ENCODE measurements at places on chromosomes 3 and 15.

DNA sequence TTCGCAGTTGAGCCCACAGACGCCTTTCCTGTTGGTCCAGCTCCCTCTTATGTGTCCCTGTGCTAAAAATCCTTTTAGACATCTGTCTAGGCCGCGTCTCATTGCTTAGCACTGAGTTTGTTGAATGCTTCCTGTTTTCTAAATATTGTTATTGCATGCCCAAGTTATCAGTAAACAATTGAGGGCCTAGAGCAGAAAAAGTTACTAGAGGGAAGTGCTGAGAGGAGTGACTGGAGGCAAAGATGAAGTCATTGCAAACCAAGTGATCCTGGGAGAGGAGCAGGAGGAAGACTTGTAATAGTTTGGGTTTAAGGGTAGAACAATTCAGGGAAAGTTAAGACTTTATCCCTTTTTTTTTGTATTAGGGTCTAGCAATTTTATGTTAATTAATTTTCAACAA is 88.1 kb downstream of the DCUN1D1 start:
- DNase-seq = no peak

DNA sequence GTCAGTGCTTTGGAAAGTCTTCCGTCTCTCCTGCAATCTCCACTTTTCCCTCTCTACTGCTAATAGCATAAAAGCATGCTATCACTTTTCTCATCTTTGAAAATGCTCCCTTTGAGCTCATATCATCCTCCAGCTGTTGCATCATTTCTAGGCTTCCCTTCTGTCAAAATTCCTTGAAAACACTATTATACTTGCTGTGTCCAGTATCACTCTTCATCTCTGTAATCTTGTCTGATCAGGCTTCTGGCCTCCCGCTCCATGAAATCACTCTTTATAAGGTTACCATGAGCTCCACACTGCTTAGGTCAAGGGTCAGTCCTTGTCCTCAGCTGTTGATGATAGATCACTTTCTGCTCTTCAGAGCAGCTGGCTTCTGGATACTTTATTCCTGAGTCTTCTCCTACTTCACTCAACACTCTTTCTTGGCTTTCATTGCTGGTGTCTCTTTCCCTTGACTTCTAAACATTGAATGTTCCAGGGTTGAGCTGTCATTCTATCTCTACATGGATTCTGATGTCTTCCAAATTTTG is 50.9 kb upstream of the SPTSSB start:
- no peak for DNase-seq

GRCh38 chr3:65277798-65278197 is 590.0 kb upstream of the ADAMTS9 start:
- no peak for DNase-seq

DNA sequence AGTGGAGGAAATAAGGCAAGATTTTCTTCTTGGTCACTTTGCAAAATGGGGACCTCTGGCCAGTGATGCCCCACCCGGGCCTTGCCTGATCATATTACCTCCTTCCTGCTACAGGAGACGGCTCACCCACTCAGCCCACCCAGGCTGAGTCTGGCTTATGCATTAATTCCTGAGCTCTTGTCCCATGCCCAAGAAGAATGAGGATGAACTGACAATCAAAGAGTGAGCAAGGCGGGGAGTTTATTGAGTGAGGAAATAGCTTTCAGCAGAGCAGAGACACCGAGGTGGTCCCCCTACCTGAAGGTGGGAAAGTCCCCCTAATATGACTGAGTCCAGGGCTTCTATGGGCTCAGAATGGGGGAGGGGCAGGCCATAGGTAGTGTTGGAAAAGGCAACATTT is 107.5 kb downstream of the EOMES start:
- DNase-seq = no peak

DNA sequence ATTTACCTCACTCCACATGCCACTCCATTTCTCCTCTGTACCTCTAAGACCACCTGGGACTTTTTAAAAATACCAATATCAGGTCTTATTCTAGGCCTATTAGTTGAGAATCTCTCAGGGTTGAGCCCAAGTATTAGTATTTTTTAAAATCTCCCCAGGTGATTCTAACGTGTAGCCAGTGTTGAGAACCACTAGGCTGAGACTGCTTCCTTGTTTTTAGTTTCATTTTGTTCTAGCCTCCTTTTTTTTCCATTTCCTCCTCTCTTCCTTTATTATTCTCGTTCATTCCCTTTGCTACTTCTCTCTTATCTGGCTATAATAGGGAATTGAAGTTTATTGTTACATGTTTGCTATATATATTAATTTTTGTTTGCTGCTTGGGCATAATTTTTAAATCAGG is 217.8 kb upstream of the CD96 start:
- no peak for DNase-seq

DNA sequence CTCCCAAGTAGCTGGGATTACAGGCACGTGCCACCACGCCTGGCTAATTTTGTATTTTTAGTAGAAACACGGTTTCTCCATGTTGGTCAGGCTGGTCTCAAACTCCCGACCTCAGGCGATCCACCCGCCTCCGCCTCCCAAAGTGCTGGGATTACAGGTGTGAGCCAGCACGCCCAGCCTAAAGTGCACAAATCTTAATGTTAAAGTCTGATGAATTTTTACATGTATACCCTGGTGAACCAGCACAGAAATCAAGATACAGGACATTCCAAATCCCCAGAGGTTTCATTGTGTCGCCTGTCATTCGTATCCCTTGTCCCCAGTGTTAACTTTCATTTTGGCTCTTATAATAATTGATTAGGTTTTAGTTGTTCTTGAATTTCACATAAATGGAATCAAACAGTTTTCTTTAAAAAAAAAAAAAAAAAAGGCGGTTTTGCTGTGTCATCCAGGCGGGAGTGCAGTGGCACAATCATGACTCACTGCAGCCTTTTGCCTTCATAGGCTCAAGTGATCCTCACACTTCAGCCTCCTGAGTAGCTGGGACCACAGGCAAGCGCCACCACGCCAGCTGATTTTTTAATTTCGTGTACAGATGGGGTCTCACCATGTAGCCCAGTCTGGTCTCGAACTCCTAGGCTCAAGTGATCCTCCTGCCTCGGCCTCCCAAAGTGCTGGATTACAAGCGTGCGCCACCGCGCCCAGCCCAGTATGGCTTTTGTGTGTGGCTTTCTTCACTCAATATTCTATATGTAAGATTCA is 1.5 kb upstream of the TM4SF19 start:
- DNase-seq = no peak

DNA sequence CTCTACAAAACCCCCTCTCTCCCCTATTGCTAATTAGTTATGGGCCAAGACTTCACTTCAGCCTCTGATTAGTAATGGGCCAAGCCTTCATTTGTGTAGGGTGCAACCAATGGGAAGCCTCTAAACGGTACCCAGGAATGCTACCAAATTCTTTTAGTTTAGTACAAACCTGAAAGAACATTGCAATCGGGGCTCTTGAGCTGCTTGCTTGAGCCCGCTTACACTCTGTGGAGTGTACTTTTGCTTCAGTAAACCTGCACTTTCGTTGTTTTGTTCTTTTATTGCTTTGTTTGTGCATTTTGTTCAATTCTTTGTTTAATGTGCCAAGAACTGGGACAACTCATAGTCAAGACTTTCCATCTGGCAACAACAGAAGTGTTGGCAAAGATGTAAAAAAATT is 26.2 kb downstream of the DNAAF4 start:
- DNase-seq = no peak

GRCh38 chr3:2423143-2423542 is 324.5 kb downstream of the CNTN4 start:
- DNase-seq = no peak

GRCh38 chr3:131223373-131224289 is 157.9 kb upstream of the NUDT16 start:
- DNase-seq = no peak

GRCh38 chr15:81758818-81759284 is 287.0 kb downstream of the MEX3B start:
- DNase-seq = no peak

- DNase-seq = no peak
Observed at GRCh38 chr3:14093831-14094230, 30.8 kb downstream of the CHCHD4 start.

DNA sequence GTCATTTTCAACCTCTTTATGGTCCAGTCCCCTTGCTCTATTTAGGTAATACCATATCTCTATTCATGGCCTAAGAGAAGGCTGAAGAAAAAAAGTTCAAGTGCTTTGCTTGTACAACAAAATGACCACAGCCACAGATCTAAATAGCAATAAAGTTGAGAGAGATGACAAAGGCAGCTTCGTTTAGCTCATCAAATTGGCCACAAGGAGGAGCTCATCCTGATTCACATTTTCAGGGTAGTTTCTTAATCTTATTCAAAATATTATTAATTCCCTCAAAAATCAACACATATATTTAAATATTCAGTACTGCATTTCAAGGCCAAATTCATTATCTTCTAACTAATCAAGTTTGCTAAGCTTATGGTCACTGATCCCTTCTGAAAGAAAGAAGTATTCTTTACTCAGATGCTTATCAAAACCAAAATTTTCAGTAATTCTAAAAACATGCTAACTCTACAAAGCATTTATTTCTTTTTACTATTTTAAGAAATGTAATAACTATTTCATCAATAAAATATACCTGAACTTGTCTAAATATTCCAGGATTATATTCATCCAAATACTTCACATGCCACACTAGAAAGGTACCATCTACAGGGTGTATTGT is 85.5 kb downstream of the DMXL2 start:
- no peak for DNase-seq

DNA sequence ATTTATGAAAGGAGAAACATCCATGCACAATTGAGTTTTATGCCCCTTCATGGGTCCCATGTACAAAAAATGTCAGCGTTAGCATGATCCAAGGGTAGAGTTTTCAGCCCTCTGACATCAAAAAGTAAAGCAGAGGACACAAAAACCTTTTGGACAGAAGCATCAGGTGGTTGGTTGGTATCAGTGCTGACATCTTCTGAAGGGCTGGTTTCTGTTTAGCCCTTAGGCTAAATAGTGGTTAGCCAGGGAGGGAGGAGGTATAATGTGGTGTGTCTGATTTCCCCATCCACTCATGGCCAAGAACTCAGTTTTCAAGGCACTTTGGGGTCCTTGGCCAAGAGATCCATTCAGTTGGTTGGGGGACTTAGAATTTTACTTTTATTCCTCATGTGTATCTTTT is 16.5 kb downstream of the CCDC66 start:
- no peak for DNase-seq

DNA sequence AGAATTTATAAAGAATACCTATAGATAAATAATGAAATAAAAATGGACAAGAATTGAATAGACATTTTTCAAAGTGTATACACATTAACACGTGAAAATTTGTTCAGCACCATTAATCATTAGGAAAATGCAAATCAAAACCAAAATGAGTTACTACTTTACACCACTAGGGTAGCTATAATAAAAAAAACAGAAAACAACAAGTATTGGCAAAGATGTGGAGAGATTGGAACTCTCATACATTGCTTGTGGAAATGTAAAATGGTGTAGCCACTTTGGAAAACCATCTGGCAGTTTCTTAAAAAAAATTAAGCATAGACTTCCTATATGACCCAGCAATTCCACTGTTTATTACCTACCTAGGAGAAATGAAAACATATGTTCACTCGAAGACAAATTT is 172.8 kb upstream of the P2RY1 start:
- DNase-seq = no peak

DNA sequence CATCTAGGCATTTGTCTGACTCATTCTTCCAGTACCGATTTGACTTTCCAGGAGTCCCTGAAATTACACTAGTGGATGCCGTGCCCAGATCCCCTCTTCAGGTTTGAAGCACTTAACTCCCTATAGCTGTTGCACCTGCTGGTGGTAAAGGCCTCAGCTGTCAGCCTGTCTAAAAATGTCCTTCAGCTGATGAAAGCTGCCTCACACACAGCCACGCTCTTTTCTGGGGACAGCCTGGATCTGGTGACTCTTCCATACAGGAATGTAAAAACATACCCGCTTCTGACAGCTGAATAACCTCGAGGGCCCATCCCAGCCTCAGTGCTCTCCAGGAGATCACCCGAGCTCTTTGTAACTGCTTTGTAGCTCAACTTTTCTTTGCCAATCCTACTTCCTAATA is 534.1 kb upstream of the GRM7 start:
- no peak for DNase-seq

GRCh38 chr3:62940771-62941563 is 65.8 kb upstream of the CADPS start:
- DNase-seq = no peak

DNA sequence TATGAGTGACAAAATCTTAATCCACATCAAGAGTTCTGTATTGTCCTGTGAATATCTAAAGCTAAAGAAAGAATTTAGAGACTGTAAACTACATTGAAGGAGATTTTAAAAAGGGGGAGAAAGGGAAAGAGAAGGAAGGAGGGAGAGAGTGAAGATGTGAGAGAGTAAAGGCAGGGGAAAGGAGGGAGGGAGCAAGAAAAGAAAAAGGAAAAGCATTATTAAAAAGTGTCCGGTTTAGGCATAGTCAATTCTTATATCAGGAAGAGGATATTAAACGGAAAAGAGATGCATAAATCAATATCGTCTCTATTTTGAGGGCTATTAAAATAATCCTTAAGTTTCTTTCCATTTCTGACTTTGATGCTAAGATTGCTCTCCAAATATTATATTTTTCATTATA is 332.1 kb downstream of the ROBO2 start:
- DNase-seq = no peak

DNA sequence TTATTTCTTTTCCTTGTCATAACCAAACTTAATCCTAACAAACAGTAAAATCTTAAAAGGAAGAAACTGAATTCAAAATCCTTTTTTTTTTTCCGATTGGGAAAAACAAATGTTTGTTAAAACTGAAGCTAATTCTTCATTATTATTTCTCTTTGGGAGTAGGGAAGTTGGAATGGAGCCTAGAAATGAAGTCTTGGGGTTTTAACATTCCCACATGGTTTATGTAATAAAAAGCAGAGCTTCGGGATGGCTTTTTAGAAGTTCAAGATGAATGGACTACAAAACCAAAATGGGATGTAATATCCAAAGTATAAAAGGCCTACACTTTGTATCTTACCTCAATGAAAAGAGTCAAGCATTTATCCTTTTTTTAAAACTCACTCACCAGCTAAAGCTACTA is 189.0 kb upstream of the TMC3 start:
- DNase-seq = no peak

- no peak for DNase-seq
Observed at GRCh38 chr15:62324382-62324781, 159.3 kb upstream of the C2CD4B start.

- no peak for DNase-seq
Observed at GRCh38 chr3:159840703-159841299, 147.8 kb upstream of the IL12A start.
